KBM-7 (cell line): ENCODE measurements at places on chromosomes 3 and 15.

- no peak for DNase-seq
Measured at GRCh38 chr3:124133366-124133940, 141.5 kb upstream of the ROPN1 start.

- DNase-seq = no peak
Measured at GRCh38 chr3:12186515-12187286, 28.0 kb upstream of the TIMP4 start.

DNA sequence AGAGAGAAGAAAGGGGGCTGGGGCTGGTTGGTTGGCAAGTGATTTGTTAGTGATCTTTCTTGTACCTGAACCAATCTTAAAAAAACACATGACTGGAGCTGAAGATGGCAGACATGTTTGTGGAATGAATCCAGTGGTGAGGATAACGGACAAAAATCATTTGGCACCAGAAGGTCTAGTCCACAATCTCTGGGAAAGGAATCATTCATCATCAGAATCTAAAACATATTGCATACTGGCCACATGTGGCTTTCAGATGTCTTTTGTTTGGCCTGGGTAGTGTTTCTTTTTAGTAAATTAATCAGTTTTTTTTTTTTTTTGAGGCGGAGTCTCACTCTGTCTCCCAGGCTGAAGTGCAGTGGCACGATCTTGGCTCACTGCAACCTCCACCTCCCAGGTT lies 5.0 kb downstream of the NEK11 start:
- DNase-seq = no peak

DNA sequence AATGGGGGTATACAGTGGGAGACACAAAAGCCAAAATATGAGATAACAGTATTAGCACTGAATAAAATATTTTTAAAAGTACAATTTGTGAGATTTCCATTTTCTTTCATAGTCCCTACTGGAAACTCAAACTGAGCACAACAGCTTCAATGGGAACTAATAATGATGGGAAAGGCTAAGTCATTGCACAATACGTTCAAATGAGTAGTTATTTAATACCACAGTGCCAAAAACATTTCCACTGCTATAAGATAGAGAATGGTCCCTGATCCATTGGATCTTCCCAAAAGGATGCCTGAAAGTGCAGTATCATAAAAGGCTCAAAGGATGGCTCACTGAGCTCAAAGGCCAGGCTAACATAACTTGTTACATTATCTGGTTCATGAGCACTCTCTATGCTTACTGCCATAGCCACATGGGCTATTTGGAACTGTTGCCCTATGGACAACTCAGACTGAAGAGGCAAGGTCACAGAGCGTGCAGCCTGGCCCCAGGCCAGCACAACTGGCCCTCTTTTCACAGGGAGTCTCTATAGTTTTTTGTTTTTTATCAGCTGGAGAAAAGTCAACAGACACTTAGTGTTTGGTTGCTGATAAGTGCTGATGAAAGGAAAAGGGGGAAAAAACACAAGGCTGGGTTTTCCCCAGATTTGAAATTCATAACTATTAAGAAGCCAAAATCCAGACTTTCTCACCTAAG lies 54.1 kb upstream of the PPIB start:
- no peak for DNase-seq

DNA sequence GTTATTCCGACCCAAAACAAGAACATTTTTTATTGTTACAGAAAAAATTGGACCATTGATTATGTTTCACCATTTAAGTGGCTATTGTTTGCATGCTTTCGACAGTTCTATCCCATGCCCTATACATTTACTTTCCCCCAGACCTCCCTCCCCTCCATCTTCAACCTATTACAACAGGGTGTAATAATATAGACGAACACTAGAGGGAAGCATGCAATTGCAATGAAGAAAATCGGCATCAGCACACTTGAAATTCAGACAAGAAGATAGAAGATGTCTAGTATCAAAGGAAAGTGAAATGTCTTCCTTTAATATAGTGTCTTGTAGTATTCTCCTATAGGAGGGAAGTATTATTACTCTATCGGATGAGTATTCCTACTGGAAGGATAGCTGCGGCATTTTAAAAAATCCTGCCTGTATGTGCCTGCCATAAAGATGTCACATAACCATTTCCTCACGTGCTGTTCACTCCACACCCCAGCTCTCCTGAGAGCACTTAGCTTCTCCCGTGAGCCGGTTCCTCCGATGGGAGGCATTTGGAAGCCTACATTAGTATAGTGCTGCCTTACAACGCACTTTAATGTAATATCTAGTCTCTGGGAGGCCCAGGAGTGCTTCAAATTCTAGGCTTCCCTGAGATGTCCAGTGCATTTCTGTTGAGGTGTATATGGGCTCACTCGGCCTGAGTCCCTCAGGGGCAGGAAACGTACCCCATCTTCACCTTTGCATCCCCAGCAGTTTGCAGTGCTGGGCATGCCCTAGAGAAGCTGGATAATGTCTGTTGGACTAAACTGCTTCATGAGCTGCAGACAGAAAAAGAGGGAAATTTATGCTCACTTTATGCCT lies 17.8 kb upstream of the ERICH6 start:
- DNase-seq = peak; percentile 83
